Neural crest cell (in vitro differentiated cells): ENCODE measurements at places on chromosomes 7 and 10. TPM values are rescaled to one million over a fixed set of nuclear protein-coding genes. Genes with fewer than 3 reads are reported as not detected.

The A1CF gene
- not detected in 2 replicates for total RNA-seq

The GCK gene
- 0.42 and 0.52 TPM in 2 replicates for total RNA-seq

The VENTX gene
- not detected in 2 replicates for total RNA-seq

The PCDH15 gene
- total RNA-seq, result 17.4 and 21.7 TPM in 2 replicates

The COL1A2 gene
- 98.8 and 110 TPM in 2 replicates for total RNA-seq

The KIF11 gene
- total RNA-seq, result 70.8 and 71.5 TPM in 2 replicates

DNA sequence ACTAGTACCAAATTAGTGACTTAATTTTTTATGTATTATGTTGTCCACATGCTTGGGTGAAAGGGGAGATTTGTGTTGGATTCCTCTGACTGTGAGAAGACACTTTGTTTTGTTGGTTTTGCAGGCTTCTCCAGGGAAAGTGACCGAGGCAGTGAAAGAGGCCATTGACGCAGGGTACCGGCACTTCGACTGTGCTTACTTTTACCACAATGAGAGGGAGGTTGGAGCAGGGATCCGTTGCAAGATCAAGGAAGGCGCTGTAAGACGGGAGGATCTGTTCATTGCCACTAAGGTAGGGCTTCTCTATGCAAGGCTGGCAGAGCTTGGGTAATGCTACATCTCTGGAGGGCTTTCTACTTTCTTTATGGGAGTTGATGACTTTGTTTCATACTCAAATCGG lies 4.5 kb downstream of the AKR1E2 start:
- no peak for DNase-seq

DNA sequence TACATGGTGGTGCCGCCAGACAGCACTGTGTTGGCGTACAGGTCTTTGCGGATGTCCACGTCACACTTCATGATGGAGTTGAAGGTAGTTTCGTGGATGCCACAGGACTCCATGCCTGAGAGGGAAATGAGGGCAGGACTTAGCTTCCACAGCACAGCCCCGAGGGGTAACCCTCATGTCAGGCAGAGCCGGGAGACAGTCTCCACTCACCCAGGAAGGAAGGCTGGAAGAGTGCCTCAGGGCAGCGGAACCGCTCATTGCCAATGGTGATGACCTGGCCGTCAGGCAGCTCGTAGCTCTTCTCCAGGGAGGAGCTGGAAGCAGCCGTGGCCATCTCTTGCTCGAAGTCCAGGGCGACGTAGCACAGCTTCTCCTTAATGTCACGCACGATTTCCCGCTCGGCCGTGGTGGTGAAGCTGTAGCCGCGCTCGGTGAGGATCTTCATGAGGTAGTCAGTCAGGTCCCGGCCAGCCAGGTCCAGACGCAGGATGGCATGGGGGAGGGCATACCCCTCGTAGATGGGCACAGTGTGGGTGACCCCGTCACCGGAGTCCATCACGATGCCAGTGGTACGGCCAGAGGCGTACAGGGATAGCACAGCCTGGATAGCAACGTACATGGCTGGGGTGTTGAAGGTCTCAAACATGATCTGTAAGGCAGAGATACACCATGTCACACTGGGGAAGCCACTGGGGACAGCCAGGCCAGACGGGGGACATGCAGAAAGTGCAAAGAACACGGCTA lies 104.6 kb upstream of the TNRC18 start:
- DNase-seq, result no peak

DNA sequence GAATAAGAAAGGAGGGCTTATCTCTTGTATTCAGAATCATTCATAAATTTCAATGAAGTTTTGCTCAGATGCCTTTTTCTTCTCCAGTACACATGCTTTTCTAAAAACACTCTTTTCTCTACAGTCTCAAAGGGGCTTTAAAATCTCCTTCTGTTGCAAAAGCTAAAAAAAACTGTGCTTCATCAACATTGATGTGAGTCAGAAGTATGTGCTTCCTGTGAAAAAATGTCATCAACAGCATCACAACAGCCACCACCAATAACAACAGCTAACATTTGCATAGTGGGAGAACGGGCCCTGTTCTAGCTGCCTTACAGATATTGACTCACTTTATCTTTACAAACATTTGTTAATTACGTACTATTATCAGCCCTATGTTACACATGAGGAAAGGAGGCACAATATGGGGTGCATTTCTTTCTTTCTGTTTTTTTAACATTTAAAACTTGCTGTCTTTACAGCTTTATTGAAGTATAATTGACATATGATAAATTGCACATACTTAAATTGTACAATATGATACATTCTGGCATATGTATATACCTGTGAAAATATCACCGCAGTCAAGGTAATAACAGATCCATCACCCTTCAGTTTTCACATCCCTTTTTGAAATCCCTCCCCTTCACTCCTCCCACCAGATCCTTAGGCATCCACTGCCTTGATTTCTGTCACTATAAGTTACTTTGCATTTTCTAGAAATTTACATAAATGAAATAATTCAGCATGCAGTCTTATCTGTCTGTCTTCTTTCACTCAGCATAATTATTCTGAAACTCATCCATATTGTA lies 1605.4 kb upstream of the LRRTM3 start:
- DNase-seq, result no peak

- no peak for DNase-seq
These were observed 14.3 kb upstream of the ELOVL3 start for GRCh38 chr10:102211615-102212299.

DNA sequence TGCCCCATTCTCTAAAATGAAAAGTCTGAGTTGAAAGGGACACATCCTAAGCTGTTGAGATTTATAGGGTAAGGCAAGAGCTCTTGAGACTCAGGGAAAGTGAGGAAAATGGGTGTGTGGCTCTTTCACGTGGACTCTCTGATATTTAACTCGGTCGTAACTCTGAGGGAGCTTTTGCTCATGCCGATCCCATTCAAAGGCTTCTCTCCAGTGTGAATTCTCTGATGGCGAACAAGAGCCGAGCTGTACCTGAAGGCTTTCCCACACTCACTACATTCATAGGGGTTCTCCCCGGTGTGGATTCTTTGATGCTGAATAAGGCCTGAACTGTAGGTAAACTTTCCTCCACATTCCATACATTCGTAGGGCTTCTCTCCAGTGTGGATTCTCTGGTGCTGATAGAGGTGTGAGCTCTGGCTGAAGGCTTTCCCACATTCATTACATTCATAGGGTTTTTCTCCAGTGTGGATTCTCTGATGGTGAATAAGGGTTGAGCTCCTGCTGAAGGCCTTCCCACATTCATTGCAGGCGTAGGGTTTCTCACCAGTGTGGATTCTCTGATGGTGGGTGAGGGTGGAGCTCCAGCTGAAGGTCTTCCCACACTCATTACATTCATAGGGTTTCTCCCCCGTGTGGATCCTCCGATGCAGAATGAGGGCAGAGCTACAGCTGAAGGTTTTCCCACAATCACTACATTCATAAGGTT lies 10.4 kb downstream of the ZNF3 start:
- no peak for DNase-seq

DNA sequence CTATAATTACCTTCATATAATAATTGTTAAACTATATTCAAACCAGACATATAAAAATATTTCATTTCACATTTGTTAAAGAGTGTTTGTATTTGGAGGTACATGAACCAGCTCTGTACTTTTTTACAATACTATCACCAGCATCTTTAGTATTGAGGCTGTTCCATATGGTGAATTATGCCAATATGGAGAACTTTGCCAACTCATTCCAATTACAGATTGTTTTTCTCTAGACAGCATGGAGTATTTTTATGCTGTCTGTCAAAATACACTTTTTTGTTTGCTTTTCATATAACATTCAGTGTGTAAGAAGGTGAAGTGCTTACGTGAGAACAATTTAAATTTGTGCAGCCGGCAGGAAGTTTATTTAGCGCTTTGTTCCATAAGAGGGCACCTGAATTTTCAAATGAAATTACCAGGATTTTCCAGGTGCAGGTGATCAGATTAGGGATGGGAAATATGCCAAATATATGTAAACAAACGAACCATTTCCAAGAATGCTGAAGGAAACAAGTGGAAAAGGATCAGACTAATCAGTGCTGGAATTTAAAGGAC lies 54.9 kb downstream of the SEMA3E start:
- DNase-seq, result no peak

DNA sequence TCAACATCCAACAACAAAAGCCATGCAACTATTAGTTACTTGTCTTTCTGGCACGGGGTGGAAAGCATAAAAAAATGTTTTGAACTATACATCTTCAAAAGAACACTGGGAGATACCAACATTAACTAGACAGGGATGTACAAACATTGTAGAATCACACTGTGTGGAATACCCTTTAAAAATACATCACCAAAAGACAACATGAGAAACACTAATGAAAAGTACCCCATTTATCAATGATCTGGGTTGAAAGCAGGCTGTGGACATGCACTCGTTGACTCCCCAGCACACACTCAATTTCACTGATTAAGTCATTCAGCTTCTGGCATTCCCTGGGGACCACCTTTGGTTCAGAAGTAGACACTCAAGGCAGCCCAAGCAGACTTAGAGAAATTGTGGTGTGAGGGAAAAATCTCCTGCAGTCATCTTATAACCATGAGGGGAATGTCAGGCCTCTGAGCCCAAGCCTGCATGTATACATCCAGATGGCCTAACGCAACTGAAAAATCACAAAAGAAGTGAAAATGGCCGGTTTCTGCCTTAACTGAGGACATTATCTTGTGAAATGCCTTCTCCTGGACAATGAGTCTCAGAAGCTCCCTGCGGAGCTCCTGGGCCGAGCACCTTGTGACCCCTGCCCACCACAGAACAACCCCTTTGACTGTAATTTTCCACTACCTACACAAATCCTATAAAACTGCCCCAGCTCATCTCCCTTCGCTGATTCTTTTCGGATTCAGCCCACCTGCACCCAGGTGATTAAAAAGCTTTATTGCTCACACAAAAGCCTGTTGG lies 53.0 kb downstream of the CACUL1 start:
- no peak for DNase-seq

DNA sequence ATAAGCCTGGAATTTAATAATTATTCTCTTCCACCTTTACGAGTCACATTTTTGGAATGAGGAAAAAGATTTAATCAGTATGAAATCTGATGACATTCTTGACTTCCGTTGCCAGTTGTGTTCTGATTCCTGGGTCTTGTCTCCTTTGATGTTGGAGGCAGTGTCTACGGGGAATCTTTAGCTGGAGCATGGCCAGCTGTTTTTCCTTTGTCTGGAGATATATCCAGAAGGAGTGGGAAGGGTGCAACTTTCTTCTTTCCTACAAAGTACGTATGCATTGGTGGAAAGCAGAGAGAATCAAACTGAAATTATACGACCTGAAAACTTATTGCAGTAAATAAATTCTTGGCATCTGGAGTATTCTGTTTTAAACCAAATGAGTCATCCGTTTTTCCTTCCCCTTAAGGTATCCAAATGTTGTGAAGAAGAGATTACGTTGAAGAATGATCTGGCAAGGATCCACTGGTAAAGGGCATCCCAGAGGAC lies 6.9 kb upstream of the GNG11 start:
- no peak for DNase-seq

DNA sequence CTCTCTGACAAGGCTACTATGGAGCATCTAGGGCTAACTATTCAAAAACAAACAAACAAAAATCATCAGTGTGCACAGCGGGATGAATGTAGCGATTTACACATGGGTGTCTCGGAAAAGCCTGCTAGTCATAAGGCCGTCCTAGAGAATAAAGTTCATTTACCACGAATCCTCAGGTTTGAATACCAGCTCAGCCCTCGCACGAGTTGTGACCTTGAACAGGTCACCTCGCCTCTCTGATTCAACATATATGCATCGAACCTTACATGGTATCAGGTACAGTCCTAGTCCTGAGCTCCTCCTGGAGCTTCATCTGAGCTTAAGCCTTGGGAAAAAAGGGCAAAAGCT lies 572 bp downstream of the ATP5MF start:
- no peak for DNase-seq

DNA sequence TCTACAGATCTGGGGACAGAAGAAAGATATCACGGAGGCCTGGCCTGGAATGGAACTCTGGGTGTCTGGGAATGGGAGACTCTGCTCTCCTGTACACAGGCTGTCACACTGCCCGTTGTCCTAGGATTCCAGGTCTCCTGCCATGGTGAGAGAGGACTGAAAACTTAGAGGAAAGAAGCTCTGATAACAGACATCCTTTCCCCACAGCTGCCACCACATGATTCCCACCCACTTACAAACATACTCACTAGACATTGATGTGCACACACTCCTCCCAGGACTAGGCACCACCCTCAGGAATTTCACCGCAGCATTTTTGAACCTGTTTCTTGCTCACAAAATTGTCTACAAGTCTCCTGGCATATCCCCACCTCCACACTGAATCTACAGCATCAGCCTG lies 5.7 kb downstream of the ZNF92 start:
- DNase-seq, result no peak

DNA sequence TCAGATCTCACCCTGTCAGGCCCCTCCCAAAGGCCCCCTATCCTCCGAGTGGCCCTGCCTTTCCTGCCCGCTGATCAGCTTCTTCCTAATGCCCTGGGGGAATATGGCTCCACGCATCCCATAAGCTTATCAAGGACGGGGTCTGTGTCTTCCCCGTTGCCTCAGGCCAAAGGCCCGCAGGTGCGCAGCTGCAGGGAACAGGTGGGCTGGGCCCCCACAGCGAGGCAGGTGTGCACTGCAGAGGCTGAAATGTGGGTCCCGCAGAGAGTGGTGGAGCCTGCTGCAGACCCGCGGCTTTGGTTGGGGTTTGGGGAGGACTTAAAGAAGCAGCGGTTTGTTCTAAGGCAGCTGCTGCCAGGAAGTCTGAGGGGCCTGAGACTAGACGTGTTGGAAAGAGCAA lies 220.8 kb upstream of the TCERG1L start:
- DNase-seq, result no peak
